ENCODE measurements at places on chromosomes 2 and 18.

GRCh38 chr18:14085770-14086457 is 46.3 kb downstream of the ZNF519 start:
- no peak for DNase-seq

DNA sequence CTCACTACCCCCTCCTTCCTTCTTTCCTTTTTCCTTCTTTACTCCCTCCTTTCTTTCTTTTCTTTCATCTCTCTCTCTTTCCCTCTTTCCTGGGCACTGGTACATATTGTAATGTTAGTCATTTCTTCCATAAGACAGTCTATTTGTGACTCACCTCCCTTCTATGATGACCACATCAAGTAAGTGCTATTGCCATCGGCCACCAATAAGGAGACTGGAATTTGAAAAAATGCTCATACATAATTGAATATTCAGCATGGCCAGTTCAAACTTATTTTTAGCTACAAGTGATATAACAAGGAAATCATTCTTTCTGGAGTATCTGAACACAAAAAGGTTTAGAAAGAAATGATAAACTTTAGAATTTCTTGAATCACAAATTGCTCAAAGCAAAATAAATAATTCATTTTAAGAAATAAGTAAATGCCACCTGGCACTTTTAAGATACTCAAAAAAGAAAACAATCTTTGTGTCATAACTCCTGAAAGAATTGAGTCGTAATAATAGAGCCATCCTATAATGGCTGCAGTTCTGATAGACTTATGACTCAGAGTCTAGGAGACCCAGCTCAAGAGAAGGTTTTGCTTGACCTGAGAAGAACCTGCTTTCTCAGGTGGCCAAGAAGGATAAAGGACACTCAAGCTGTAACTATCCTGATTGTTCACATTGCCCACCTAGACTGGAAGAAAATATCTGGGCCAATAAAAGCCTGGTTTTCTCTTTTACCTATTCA is 51.6 kb upstream of the CCBE1 start:
- DNase-seq, result no peak

DNA sequence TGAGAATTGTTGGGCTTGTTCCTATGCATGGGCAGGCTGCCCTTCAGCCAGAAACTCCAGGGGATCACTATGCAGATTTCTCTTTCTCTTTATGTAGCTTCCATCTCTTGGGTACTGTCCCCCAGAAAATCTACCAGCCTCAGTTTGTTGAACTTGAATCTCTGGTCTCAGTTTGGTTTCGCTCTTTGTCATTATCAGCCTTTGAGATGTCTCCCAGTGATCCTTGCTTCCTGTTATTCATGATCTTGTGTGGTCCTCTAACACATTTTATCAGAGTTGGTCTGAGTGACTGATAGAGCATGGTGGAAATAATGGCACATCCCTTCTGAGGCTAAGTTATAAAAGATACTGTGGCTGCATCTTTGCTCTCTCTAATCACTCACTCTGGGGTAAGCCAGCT is 7.8 kb downstream of the TMEM87B start:
- no peak for DNase-seq

GRCh38 chr18:75727456-75727855 is 300.0 kb upstream of the SMIM21 start:
- no peak for DNase-seq

GRCh38 chr2:151766437-151767153 is 32.3 kb upstream of the NEB start:
- no peak for DNase-seq

DNA sequence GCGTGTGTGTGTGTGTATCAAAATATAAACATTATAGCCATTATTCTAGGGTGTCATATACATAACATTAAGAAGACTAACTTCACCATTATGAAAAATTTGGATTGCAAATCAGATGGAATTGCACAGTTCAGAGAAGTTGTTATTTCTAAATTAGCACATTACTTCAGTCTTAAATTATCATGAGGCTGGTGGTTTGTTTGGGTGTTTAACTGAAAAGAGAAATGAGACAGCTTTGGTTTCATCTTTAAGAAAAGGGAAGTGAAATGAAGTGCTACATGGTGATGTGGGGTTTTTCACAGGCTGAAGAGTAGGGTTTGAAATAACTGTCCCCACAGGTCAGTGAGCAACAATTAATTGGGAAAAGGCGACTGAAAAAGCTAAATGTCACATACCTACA is 161.2 kb upstream of the XIRP2 start:
- DNase-seq, result no peak
